ENCODE measurements at places on chromosomes 12 and 14. TPM values are rescaled to one million over a fixed set of nuclear protein-coding genes. Genes with fewer than 3 reads are reported as not detected.

DCN gene
- 2,473 TPM for total RNA-seq

SCN8A gene
- total RNA-seq: 4.1 TPM

DNA sequence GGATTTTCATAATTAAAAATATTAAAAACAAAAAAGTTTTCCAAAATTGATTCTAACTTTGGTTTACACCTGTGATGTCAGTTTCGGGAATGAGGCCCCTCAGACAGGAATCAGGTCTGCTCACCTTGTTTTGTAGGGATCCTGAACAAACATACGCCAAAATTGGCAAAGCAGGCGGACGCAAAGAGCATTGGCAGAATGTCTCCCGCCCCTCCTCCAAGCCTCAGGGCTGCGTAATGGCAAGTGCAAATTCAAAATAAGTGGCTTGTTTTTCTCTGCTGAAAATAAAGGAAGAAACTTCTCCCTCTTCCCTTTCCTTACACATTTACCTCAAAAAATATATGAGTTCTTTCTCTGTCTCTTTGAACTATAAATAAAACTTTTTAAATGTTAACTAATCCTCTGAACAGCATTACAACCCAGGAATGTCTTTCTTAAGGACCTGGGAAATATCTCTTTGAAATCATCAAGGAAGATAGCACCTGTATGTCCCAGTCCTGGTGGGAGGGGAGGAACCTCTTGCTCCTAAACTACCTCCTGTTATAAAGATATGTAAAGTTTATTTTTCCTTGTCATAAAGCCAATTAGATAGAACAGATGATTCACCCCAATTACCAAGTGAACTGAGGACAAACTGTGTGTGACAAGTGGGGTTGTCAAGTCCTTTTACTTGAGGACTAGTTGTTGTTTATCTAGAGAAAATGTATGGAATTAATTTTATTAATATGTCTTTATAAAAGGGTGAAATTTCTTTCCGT is 16.5 kb downstream of the OR6J1 start:
- no peak overlapping the region for H3K27ac ChIP-seq
- no peaks in the 10 kb centered on the region for H3K27me3 ChIP-seq
- DNase-seq: no peak
- no peak overlapping the region for H3K4me3 ChIP-seq
- peaks cover 34% of the 10 kb centered on the region for H3K4me1 ChIP-seq

GRCh38 chr14:48973151-48973550 is 613.0 kb downstream of the RPS29 start:
- H3K36me3 ChIP-seq: no peaks in the 10 kb centered on the region
- no peak for DNase-seq
- H3K27me3 ChIP-seq: peaks cover 5% of the 10 kb centered on the region
- H3K27ac ChIP-seq: no peak overlapping the region
- no peaks in the 10 kb centered on the region for H3K4me1 ChIP-seq

GRCh38 chr12:3671330-3672112 is 81.4 kb downstream of the CRACR2A start:
- no peaks in the 10 kb centered on the region for H3K36me3 ChIP-seq
- no peaks in the 10 kb centered on the region for H3K4me1 ChIP-seq
- peaks cover 2% of the 10 kb centered on the region for H3K27me3 ChIP-seq
- no peak overlapping the region for H3K4me3 ChIP-seq
- no peak overlapping the region for H3K27ac ChIP-seq

DNA sequence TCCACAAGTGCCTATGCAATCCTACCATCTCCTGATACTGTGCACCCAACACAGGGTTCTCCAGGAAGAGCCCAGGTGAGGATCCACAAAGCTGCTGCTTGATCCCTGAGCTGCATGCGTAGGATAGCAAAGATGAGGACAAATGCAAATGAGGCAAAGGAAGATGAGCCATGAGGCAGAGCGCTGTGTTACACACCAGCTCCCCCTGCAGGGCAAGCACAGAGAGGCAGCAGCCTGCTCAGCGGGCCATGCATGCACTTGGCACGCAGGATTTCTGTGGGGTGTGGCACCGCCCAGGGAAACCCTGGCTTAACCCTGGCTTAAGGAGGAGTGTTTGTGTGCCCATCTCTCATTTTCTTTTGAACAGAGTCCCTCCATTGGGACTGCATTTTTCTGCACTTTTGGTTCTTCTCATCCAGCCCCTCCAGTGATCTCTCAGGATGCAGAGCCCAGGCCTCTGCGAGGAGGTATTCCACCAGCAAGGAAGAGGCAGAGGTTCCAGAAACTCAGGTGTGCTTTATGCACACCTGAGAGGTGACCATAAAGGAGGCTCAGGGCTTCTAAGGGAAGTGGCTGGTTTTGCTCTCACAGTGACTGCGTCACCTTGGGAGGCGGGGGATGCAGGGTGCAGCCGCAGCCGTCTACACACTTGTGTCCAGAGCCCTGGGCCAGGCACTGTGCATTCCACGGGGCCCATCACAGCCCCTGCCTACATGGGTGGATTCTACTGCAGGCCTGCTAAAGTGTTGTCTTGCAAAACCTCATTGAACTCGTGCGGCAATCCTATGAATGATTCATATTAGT is 973.3 kb upstream of the TMEM132C start:
- H3K27me3 ChIP-seq: peaks cover 7% of the 10 kb centered on the region
- H3K36me3 ChIP-seq: no peaks in the 10 kb centered on the region
- H3K4me3 ChIP-seq: no peak overlapping the region
- H3K4me1 ChIP-seq: no peaks in the 10 kb centered on the region

DNA sequence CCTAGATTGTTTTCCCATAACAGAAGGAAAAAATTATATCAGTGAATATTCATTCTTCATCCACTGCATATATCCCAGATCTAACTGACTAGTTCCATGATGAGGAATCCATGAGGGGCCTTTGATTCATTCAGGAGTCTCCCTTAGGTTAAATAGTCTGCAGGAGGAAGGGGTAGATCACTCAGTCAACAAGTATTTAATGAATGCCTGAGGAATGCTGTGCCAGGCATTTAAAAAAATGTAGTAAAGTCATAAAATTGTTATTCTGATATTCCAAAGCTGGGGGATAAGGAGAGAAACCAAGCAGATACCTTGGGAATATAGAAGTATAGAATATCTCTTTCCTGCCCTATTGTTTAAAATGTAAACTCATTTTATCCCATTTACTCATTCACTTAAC is 216.2 kb upstream of the CAND1 start:
- DNase-seq: no peak
- H3K4me3 ChIP-seq: no peak overlapping the region
- no peak overlapping the region for H3K27ac ChIP-seq

DNA sequence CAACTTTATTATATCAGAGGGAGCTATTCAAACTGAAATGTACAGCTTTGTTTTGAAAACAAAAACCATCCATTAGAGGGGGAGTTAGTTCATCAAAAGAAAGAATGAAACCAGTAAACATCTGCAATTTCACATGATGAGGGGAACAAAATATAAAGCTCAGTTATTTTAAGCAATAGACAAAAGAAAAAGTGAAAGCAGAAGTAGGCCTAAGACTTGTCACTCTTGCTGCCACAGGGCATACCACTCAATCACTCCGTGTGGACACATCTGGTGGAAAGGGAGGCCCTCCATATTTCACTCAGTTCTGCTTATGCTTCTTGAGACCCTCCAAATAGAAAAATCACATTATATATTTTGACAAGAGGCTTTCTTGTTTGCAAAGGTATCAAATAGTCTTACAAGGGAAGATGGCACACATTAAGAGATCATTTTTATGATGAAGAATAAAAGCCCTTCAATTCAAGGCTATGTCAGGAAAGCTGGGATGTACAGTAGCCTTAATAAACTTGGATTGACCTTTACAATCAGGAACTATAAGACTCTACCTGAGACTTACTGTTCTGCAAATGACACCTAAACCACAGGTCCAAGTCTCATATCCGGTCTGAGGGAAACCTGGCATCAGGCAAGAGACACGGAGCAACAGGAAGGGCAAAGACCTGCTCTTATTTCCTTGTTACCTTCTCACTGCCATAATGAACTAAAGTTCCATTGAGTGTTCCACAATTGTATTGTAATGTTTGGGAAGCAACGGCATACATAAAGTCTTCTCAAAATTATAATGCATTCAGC is 222.5 kb upstream of the GRIP1 start:
- no peak overlapping the region for H3K27ac ChIP-seq
- no peaks in the 10 kb centered on the region for H3K27me3 ChIP-seq
- peaks cover 24% of the 10 kb centered on the region for H3K4me1 ChIP-seq
- H3K36me3 ChIP-seq: no peaks in the 10 kb centered on the region
- DNase-seq: no peak
- no peak overlapping the region for H3K4me3 ChIP-seq

DNA sequence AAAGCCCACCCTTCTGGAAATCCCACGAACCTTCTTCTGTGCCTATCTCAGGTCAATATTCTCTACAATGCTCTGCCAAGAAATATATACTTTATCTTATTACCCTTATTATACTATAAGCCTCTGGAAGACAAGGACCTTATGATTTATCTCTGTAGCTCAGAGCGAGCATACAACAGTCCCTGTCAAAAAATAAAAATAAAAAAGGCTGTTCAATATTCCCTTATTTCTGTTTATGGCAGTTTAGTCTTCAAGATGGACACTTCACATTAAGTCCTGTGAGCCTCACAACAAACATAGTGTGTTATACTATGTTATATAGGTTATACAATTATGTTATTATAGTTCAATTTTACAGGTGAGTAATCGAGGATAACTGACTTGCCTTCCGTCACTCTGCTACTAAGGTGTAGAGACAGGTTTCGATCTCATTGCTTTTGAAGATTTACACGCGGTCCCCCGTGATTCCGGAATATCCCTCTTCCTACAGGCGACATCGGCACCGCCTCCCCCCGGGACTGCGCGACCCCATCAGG is 562 bp downstream of the EAPP start:
- peaks cover 2% of the 10 kb centered on the region for H3K36me3 ChIP-seq
- DNase-seq: no peak
- H3K27me3 ChIP-seq: no peaks in the 10 kb centered on the region
- H3K4me3 ChIP-seq: peak overlapping the region; percentile 99
- peaks cover 28% of the 10 kb centered on the region for H3K4me1 ChIP-seq

SLC38A2 gene
- 596 TPM for total RNA-seq

GRCh38 chr14:72801836-72802587 is 91.9 kb downstream of the DPF3 start:
- no peak for DNase-seq
- no peaks in the 10 kb centered on the region for H3K36me3 ChIP-seq
- H3K4me1 ChIP-seq: peaks cover 28% of the 10 kb centered on the region
- H3K4me3 ChIP-seq: no peak overlapping the region
- peak overlapping the region; percentile 69 for H3K27ac ChIP-seq
- no peaks in the 10 kb centered on the region for H3K27me3 ChIP-seq

DNA sequence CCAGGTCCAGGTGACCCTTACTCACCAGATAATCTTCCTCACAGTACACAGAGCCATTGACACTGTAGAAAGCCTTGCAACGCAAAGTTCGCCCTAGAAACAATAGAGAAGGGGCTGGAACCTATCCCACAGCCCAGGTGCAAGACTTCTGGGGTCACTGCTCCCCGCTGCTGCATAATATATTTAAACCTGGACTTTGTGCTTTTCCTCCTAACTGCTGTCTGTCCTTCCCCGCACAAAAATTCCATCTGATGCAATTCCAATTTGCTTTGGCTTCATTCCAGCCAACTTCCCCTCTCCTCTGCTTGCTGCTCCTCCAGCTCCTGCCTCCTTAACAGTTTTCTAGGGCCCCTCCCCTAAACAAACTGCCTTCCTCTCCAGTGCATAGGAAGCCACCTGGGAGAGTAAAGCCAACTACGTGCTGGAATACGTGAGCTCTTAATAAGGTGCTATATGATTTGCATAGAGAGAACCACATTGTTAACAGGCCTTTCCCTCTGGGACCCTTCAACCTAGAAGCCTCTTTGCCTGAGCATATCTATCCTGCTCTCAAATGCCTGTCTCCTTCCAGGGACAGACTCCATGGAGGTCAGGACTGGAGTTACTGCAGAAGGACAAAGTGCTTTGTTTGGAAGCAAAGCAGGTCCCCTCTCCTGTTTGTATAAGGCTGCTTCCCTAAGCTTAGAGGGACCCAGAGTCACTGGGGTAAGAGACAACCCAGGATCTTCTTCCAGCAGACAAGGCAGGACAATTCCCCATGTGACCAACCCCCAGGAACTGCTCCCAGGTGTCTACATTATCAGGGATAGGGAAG is 5.5 kb downstream of the AJUBA start:
- H3K4me1 ChIP-seq: peaks cover 73% of the 10 kb centered on the region
- H3K27me3 ChIP-seq: no peaks in the 10 kb centered on the region
- H3K4me3 ChIP-seq: peak overlapping the region; percentile 81
- no peak for DNase-seq
- H3K27ac ChIP-seq: peak overlapping the region; percentile 97

- H3K4me3 ChIP-seq: peak overlapping the region; percentile 96
- H3K36me3 ChIP-seq: peaks cover 6% of the 10 kb centered on the region
- H3K27ac ChIP-seq: peak overlapping the region; percentile 96
- DNase-seq: no peak
Measured at GRCh38 chr14:64388533-64389285, 556 bp downstream of the MTHFD1 start.

DNA sequence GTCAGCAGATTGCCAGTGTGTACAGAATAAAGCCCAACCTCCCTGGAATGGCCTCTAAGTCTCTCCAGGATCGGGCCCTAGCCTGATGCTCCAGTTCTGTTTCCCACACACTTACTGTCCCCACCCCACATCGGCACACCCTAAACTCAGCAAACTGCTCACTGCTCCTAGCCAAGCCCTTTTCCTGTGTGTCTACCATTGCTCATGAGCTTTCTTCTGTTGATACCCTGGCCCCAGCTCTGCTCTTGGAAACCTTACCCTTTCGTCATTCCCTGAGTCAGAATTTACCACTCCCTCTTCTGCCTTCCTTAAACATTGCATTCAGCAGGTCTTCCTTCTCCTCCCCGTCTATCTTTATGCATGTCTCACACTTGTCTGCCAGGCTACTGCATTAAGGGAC is 158.9 kb downstream of the TMX1 start:
- H3K27me3 ChIP-seq: no peaks in the 10 kb centered on the region
- peaks cover 59% of the 10 kb centered on the region for H3K4me1 ChIP-seq
- H3K36me3 ChIP-seq: no peaks in the 10 kb centered on the region
- peak overlapping the region; percentile 90 for H3K27ac ChIP-seq
- DNase-seq: no peak

- H3K4me3 ChIP-seq: no peak overlapping the region
- no peaks in the 10 kb centered on the region for H3K27me3 ChIP-seq
- no peak for DNase-seq
- peaks cover 17% of the 10 kb centered on the region for H3K4me1 ChIP-seq
- H3K36me3 ChIP-seq: no peaks in the 10 kb centered on the region
Measured at GRCh38 chr12:59736786-59737185, 141.0 kb downstream of the SLC16A7 start.

- H3K4me3 ChIP-seq: no peak overlapping the region
- H3K27ac ChIP-seq: peak overlapping the region; percentile 30
- no peak for DNase-seq
- no peaks in the 10 kb centered on the region for H3K27me3 ChIP-seq
- peaks cover 31% of the 10 kb centered on the region for H3K4me1 ChIP-seq
- no peaks in the 10 kb centered on the region for H3K36me3 ChIP-seq
Measured at GRCh38 chr14:96574633-96575632, 72.8 kb downstream of the PAPOLA start.

GRCh38 chr14:93035917-93036651 is 79.6 kb downstream of the ITPK1 start:
- no peak overlapping the region for H3K4me3 ChIP-seq
- peaks cover 76% of the 10 kb centered on the region for H3K4me1 ChIP-seq
- peak overlapping the region; percentile 12 for H3K27ac ChIP-seq

GPR132 gene
- total RNA-seq: 0.30 TPM

Data from chondrocyte (in vitro differentiated cells).